ENCODE measurements at places on chromosomes 1 and 21.
A peak's percentile ranks its signal among the peaks of the same experiment; 100 is the strongest.

GRCh38 chr1:109764561-109765482 is 1.1 kb upstream of the EPS8L3 start:
- DNase-seq, result peak; percentile 8

GRCh38 chr1:241612533-241613477 is 27.4 kb downstream of the CHML start:
- DNase-seq, result peak; percentile 55

- DNase-seq, result no peak
Measured at GRCh38 chr1:88237058-88237457, 447.0 kb upstream of the PKN2 start.

- no peak for DNase-seq
Measured at GRCh38 chr1:82562448-82562847, 761.7 kb downstream of the ADGRL2 start.

GRCh38 chr1:245260110-245260882 is 105.5 kb downstream of the KIF26B start:
- DNase-seq, result no peak
